IPS DF 19.7 (cell line): ENCODE measurements at places on chromosomes 13 and 19.

GRCh38 chr13:28510542-28510941 is 15.6 kb upstream of the FLT1 start:
- no peak for DNase-seq

DNA sequence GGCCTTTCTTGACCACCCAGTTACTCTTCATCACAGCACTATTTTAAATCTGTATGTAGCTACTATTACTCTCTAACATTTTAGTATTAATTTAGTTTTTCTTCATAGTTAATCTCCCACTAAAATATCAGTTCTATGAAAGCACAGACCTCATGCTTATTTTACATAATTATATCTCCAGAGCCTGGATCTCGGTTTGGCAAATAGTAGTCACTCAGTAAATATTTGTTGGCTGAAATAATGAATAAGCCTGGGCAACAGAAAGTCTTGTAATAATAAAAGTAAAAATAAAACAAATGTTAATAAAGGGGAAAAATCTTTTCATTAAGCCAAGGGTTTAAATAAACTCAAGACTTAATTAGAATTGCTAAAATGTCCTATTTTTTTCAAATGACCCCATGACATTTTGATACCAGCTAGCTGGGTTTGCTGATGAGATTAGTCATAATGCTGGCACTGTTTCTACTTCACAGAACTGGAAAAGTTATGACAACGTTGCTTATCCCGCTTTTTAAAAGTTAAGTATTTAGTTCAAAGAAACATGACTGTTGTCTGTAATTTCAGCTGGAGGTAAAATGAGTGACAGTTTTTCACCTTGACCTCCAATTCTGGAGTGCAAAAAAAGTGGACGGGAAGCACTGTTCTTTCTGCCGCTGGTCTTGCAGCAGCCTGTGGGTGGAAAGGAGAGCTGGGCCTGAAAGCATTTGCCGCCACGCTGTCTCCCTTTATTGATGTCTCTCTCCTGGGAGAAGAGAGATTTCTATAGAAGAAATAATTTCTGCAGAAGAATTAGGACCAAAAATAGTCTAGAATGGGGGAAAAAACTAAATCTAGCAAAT is 85.2 kb upstream of the SPATA13 start:
- DNase-seq: no peak

- no peak for DNase-seq
Observed at GRCh38 chr13:50167224-50167947, 152.1 kb downstream of the KCNRG start.

- no peak for DNase-seq
Observed at GRCh38 chr13:95535243-95535642, 17.3 kb upstream of the CLDN10 start.

GRCh38 chr19:31174948-31175347 is 174.3 kb downstream of the TSHZ3 start:
- DNase-seq: no peak

DNA sequence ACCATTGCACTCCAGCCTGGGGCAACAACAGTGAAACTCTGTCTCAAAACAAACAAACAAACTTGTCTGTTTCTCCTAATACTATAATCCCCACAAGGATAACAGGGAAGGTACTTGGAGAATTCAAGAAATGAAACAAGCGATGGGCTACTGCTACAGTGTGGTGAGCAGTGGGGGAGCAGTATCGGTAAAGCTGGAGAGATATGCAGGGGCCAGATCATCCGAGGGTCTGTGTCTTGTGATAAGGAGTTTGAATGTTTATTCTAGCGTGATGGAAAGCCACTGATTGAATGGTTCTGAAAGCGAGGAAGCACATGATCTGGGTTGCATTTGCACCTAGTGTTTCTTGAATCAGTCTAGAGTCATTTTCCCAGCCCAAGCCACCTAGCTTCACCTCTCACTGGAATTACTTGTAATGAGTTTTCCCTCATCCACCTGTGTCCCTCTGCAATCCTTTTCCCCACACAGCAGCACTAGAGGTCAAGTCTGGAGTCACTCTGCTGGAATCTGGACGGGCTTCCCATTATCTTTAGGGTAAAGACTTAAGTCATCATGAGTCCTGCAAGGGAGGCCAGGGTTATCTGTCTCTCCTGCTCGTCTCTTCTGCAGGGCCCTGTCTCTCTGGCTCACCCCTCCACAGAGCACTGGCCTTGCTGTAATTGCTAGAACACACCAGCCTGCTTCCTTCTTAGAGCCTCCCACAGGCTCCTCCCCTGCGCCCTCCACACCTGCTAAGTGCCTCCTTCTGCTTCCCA is 162.3 kb downstream of the KLF5 start:
- DNase-seq: no peak

GRCh38 chr13:20570517-20570916 is 3.6 kb downstream of the IFT88 start:
- DNase-seq: no peak
